Placental pericyte (primary cell): ENCODE measurements at places on chromosomes 3 and 15. TPM values are rescaled to one million over a fixed set of nuclear protein-coding genes. Genes with fewer than 3 reads are reported as not detected.

The DUOXA2 gene
- not detected in 2 replicates for total RNA-seq

The NCEH1 gene
- total RNA-seq, result 7.4 and 57.3 TPM in 2 replicates

The GOLGA8G gene
- not detected in 2 replicates for total RNA-seq

The ADAMTS17 gene
- total RNA-seq, result under 0.01 and 2.7 TPM in 2 replicates

The OIP5 gene
- total RNA-seq, result 0.22 and 12.3 TPM in 2 replicates

The CLSTN2 gene
- total RNA-seq, result under 0.01 and 3.6 TPM in 2 replicates

The BUB1B gene
- 3.3 and 45.2 TPM in 2 replicates for total RNA-seq

The GPR149 gene
- total RNA-seq, result not detected in 2 replicates
